ENCODE measurements at places on chromosomes 16 and 17. TPM values are rescaled to one million over a fixed set of nuclear protein-coding genes. Genes with fewer than 3 reads are reported as not detected.

ABCA9 gene
- total RNA-seq = 2.6 TPM

GINS2 gene
- 2.5 TPM for total RNA-seq

WNT3 gene
- total RNA-seq = 2.9 TPM

PRAC2 gene
- total RNA-seq = not detected

DHODH gene
- 14.0 TPM for total RNA-seq

DNA sequence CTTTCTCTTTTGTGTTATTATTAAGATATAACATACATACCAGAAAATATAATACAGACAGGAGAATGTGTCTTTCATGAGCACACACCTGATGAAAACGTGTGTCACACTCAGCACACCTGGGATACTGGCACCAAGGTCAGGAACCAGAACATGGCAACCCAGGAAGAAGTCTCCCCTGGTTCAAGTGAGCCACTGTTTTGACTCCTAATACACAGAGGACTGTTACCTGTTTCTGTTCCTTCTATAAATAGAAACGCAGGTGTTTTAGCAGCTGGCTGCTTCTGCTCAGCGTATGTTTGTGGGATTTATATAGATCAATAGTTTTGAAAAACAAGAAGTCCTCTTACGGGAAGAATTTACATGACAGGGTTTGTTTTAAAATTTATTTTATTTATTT lies 3.5 kb downstream of the SEC14L1 start:
- peaks cover 7% of the 10 kb centered on the region for H3K36me3 ChIP-seq
- DNase-seq = no peak
- peaks cover 21% of the 10 kb centered on the region for H3K4me1 ChIP-seq
- H3K4me3 ChIP-seq = no peak overlapping the region

DNA sequence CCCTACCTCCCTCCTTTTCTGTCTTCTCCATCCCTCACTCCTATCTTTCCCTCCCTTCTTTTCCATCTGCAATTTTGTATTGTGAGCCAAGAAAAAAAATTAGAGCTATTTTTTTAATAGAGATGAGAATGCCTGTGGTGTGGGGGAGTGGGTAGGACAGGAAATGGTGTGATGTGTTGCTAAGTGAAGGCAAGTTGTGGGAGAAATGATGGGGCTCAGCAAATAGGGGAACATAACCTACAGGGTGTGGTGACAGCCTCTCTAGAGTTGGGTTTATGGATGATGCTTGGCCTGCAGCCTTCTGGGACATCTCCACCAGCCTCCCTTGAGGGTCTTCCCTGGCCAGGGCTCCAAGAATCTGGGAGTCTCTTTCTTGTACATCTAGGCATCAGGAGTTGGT lies 163.1 kb upstream of the CACNG3 start:
- H3K4me3 ChIP-seq = no peak overlapping the region
- no peak overlapping the region for H3K27ac ChIP-seq
- no peaks in the 10 kb centered on the region for H3K36me3 ChIP-seq
- peaks cover 11% of the 10 kb centered on the region for H3K4me1 ChIP-seq

GRCh38 chr16:50859628-50860360 lies 117.9 kb downstream of the CYLD start:
- no peaks in the 10 kb centered on the region for H3K4me1 ChIP-seq
- DNase-seq = no peak

GRCh38 chr17:27810211-27810901 lies 10.0 kb upstream of the NOS2 start:
- H3K4me1 ChIP-seq = peaks cover 4% of the 10 kb centered on the region
- DNase-seq = no peak
- H3K4me3 ChIP-seq = no peak overlapping the region
- H3K36me3 ChIP-seq = no peaks in the 10 kb centered on the region
- H3K27me3 ChIP-seq = no peaks in the 10 kb centered on the region
- H3K27ac ChIP-seq = no peak overlapping the region

DNA sequence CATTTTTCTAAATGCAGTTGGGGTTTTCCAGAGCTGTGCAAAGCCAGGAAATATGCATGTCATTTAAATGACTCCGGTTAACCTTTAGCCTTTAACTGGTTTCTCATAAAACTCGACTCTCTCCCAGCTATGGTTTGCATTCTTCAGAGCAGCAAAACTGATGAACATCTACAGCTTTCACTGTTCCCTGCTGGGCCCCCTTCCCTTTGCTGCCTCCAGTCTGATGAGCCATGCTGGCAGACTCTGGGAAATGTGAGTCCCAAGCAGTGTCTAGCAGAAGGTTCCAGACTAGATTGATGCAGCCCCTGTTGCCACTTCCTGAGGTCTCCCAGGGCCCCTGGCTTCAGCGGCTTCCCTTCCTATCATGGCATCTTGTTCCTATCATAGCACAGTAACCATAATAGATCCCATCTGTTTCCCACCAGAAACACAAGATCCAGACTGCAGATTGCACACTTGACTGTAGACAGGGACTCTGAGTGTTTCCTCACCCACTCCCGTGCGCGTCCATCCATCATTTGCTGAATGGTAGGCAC lies 135.4 kb downstream of the CLEC16A start:
- H3K36me3 ChIP-seq = no peaks in the 10 kb centered on the region
- peaks cover 34% of the 10 kb centered on the region for H3K4me1 ChIP-seq
- no peak overlapping the region for H3K4me3 ChIP-seq

GRCh38 chr16:12449795-12450194 lies 353.9 kb downstream of the CPPED1 start:
- H3K4me1 ChIP-seq = no peaks in the 10 kb centered on the region
- no peak overlapping the region for H3K4me3 ChIP-seq
- no peaks in the 10 kb centered on the region for H3K27me3 ChIP-seq
- no peaks in the 10 kb centered on the region for H3K36me3 ChIP-seq
- H3K27ac ChIP-seq = no peak overlapping the region

GRCh38 chr17:38751144-38751807 lies 1.3 kb upstream of the PSMB3 start:
- peaks cover 3% of the 10 kb centered on the region for H3K36me3 ChIP-seq
- peaks cover 5% of the 10 kb centered on the region for H3K4me1 ChIP-seq
- no peak for DNase-seq
- peak overlapping the region; percentile 96 for H3K27ac ChIP-seq

Data from lung (tissue), 17 donors.